NCI-H446 (cell line): ENCODE measurements at places on chromosomes 13 and 19.

DNA sequence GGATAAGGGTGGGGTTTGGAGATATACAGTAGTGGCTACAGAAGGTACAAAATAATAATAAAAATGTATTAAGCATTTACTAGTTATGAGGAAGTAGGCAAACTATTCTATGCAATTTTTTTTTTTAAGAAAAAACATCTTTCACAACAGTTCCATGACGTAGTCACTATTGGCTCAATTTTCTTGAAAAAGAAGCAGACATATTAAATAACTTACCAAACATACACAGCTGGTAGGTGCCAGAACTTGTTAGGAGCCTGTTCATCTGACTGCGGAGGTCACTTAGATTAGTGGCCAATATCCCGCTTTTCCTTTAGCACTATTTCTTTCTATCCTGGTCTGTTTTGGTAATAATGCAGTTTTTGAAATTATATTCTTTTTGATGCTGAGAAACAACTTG is 593.5 kb downstream of the KCTD12 start:
- DNase-seq, result no peak

DNA sequence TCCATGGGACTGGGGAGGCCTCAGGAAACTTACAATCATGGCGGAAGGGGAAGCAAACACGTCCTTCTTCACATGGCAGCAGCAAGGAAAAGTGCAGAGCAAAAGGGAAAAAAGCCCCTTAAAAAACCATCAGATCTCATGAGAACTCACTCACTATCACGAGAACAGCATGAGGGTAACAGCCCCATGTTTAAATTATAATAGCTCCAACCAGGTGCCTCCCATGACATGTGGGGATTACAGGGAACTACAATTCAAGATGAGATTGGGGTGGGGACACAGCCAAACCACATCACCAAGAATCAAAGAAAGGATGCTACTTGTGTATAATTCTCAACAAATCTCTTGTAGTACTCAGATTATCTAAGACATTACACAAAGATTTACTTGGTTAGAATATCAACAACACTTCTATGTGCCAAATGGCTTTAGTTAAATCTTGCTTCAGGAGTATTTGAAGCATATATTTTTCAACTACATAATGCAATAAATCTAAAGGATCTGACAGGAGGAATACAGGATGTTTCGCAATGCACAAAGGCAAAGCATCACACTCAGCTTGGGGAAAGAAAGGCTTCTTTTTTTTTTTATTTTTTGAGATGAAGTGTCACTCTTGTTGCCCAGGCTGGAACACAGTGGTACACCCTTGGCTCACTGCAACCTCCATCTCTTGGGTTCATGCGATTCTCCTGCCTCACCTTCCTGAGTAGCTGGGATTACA is 180.0 kb downstream of the LHFPL6 start:
- DNase-seq, result no peak

GRCh38 chr13:52003541-52003940 is 7.7 kb downstream of the ATP7B start:
- no peak for DNase-seq

- no peak for DNase-seq
Measured at GRCh38 chr19:12126707-12127106, 13.4 kb downstream of the ZNF20 start.

GRCh38 chr13:53800011-53800410 is 771.4 kb downstream of the OLFM4 start:
- DNase-seq, result no peak

GRCh38 chr13:89066868-89067466 is 1395.8 kb downstream of the SLITRK5 start:
- DNase-seq, result no peak

GRCh38 chr13:60720590-60720989 is 323.6 kb downstream of the TDRD3 start:
- DNase-seq, result no peak

DNA sequence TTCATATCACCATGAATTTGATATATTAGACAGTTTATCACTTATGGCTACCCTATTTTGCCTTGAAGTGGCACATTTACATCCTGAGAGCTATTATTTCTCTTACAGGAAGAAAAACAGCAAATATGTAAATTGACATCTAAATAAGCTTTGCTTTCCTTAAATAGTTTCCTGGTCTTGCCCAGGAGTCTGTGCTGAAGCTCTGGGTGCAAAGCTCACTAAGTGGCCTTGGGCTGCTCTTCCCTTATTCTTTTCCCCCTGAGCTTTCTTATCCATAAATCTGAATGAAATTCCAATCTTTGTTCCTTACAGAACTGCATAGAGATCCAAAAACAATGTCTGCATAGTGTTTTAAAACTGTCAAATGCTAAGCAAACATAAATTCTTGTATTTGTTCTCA is 56.3 kb downstream of the TNFSF13B start:
- no peak for DNase-seq

GRCh38 chr19:6571167-6571566 is 19.8 kb downstream of the CD70 start:
- DNase-seq, result no peak

DNA sequence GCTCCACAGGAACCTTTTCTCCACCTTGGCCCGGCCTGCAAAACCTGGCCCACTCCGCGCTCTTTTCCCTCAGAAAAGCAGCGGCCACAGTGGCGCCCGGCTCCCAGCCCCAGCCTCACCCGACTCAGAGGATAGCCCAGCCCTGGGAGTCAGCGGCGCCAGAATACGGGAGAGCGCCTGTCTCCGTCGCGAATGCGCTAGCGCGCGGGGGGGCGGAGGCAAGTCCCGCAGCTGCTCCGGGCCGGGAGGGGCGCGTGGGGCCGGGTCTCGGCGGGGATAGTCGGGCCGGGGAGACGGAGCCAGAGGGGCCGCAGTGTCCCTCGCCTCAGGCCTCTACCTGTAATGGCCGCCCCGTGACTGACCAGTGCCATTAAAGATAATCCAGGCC is at the start of gene ZFP30:
TSS of gene ZFP30 (minus strand) at position 165 of the 388 bp plus-strand sequence. CDS start 7,643 bp downstream, outside the sequence.
- peak; percentile 86 for DNase-seq

- DNase-seq, result no peak
Measured at GRCh38 chr19:8610936-8611300, 403 bp upstream of the ADAMTS10 start.

- no peak for DNase-seq
Measured at GRCh38 chr13:33111414-33112110, 95.3 kb downstream of the KL start.

GRCh38 chr13:53775807-53776206 is 747.2 kb downstream of the OLFM4 start:
- DNase-seq, result no peak

DNA sequence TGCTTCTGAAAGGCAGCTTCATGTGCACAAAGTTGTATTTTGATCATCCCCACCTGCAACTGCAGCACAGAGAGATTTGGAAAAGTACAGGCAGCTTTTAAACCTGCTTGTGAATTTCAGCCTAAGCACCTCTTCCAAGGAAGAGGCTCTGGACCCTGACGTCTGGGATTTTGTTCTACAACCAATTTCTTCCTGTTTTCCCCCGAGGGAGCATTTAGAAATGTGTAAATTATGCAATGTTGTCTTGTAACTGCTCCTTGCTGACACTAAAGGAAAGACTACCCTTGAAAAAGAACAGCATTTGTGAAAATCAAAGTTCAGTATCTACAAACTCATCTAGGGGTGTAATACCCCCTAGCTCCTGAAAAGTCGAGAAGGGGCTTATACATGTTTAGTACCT is 15.4 kb downstream of the MED26 start:
- no peak for DNase-seq

DNA sequence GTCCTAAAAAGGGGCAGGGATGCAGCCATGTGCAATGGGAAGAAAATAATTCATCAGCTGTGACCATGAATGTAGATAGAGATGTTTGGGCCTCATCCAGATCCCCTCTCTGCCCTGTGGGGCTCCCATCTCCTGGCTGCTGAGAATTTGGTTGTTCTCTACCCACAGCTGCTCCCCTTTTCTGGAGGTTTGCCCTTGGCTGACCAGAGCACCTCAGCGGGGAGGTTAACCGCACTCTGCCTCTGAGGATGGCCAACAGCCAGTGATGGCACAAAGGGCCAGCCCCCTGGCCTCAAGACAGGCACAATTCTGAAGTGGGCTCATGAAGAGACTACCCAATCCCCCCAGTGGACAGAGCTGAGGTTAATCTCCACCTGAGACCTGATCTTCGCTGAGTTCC is 61.5 kb upstream of the SERP2 start:
- no peak for DNase-seq

DNA sequence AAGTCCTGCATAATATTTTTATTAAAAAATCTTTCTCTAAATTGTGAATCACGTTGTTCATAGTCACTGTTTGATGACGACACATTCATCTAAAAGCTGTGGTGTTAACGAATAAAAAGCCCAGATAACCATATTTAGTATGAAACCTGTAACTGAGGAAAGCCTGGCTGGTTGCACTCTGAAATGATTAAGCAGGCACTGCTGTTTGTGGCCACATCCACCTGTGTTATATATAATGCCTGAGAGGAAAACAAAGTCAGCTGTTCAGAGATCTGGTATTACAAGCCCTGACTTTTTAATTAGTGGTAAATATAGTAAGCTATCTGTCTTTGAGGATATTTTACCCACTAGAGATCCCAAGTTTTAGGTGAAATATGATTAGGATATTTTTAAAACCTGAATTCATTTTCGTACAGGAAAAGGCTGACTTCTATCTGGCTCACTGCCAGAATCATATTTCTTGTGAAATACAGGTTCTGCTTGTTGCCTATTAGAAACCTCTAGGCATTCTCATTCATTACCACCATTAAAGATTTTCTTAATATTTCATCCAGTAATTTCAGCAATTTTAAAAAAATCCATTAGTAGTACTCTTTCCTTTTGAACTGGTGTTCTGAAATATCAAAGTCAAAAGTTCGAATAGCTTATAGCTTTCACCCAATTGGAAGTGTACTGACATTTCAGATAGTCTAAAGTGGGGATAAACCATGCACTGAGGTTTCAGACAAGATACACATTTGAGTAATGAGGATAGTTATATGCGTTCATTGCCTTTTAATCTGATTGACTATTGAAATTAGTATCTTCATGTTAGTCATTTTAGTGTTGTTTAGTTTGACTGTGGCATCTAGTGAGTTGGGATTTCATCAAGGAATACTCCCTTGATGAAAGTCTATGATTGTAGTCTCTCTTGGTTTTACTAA is 79.7 kb downstream of the LMO7 start:
- DNase-seq, result no peak

GRCh38 chr19:39918183-39918651 is 16.2 kb downstream of the FCGBP start:
- DNase-seq, result no peak

- DNase-seq, result no peak
Measured at GRCh38 chr19:32200312-32201038, 144.9 kb upstream of the ZNF507 start.

GRCh38 chr13:20057214-20057613 is 98.7 kb downstream of the ZMYM2 start:
- DNase-seq, result no peak

DNA sequence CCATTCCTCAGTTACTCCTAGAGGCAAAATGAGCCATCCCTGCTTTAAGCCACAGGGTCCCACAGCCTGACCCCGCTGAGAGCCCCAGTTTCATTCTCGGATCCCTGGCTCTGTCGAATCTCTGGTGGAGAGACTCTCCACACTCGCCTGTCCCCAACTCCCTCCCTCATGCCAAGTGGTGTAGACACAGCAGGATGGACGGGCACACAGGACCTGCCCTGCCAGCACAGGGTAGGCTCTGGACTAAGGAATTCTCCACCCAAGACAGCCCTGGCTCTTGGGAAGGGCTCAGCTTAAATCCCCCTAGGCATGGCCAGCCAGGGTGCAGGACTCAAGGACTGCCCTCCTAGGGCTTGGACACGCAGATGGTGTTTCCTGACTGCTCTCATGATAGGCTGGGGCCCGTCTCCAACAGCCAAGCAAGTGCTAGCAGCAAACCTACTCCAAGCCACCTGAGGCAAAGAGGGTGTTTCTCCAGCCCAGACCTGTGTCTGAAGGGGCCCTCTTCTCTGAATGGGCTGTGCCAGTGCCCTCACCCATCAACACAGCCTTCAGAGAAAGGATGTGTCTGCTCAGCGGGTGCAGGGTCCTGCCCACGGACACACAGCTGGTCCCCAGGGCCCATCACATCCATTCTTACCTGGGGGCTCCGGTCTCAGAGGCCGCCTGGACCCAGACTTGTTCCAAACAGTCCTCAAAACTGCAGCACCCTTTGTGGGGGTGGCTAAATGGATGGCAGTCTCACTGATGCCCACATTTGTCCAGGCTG is 65.3 kb downstream of the PEPD start:
- DNase-seq, result no peak

DNA sequence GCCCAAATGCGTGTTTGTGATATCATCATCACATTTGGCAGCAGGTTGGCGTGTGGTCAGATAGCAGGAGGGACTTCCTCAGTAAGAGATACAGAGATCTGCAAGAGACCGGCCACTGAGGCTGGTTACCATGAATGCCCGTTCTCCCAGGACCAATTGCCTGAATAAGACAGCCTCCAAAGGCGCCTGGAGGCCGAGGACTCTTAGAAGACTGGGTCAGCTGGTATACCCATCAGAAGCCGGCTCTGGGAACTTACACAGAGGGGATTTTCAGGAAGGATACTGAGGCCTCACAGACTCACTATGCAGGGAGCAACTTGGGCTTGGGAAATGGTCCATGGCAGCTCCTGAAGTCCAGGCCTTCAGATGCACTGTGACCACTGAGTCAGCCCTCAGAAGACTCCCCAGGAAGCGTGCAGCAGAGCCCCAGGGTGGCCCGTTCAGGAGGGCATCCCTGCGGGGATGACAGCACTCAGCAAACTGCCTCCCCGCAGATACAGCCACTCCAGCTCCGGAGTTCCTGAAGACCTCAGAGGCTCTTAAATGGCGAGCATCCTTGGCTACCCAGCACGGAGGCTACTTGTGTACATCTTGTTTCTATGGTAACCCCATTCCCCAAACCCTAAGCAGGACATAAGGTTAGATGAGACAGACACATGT is 26.4 kb upstream of the VSTM2B start:
- DNase-seq, result no peak

DNA sequence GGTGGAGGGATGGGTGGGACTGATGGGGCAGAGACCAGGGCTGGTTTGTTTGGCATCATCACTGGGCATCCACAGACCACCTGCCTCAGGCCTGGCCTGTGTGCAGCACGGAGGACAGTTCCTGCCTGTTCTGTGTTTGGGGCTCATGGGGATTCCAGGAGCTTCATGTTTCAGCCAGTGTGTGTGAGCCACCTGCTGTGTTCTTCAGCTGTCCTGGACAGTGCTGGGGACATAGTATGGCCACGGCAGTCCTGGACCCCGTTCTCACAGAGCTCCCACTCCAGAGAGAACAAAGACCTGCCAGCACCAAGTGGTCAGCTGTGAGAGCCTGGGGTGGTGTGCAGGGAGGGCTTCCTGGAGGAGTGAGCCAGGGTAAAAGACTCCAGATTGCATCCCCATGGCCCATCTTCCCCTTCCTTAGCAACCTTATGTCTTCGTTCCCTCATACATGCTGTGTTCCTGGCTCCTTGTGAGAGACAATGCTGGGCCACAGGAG is 2.0 kb upstream of the CCDC97 start:
- no peak for DNase-seq
